DND-41 (cell line): ENCODE measurements at places on chromosomes 1 and 21.
A peak's percentile ranks its signal among the peaks of the same experiment; 100 is the strongest.

DNA sequence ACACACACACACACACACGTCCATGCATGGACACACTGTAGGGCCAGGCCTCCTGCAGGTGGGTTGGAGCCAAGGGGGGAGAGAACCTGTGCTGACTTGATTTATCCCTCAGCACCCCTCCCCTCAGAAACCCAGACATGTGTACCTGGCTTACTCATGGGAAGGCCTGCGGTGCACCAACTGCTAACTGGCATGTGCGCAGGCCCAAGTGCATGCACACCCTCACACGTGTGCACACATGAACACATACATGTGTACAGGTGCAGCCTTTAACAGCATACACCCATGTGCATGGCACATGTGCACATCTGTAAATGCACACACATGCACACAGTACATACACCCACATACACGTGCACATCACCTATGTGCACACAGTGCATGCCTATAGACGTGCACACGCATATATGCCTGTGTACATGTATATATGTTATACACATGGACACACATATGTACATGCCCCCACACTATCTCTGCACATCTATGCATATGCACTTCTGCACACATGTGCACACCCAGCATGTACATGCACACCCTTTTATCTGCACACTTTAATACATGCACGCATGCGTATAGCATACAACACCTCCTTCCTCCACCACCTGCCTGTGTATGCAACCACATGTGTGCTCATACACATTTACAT lies 67.5 kb downstream of the TRIM11 start:
- DNase-seq: no peak

- peak; percentile 58 for DNase-seq
These were observed 517 bp upstream of the H3-3A start for GRCh38 chr1:226061841-226062557.

DNA sequence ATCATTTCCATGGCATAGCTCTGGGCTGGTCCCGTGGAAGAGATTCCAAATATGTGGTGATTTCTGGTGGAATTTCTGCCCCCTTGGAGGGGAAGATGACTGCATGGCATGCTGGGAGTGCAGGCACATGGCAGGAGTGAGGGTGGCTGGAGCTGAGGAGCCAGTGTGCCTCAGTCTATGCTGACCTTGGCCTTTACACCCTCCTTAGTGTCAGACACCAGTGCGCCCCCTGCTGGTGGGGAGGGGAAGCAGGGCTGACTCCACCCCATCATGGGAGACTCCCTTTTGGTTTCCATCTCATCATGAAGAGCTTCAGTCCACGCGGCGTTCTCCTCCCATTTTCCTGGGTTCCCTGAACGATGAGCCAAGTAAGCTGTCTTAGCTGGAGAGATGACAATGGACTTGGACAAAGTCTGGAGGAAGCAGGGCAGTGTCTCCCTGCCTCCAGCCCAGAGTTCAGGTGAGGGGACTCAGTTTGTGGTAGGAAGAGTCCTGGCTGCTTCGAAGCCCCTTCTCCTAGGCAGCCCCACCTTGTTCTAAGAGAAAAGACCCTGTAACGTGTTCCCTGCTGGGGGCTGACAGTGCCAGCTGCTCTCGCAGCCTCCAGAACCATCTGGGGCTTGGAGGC lies 10.3 kb downstream of the ALX3 start:
- peak; percentile 69 for DNase-seq

DNA sequence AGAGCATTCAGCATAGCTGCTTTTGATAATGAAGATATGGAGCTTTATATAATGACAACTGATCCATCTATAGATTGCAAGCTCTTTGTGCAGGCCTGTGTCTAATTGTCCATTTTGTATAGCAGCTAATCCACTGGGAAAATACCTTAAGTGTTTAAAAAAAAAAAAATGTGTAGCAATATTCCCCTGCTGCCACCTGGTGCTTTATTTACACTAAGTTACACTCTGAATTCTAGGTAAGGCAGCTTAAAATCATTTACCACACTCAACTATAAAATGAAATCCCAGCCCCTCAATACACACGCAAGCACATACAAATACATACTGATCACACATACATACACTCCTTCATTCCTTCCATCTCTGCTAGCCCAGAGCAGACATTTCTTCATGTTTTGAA lies 49.1 kb upstream of the BCL9 start:
- DNase-seq: no peak

- DNase-seq: no peak
These were observed 618.3 kb downstream of the SMYD3 start for GRCh38 chr1:245888809-245889208.

DNA sequence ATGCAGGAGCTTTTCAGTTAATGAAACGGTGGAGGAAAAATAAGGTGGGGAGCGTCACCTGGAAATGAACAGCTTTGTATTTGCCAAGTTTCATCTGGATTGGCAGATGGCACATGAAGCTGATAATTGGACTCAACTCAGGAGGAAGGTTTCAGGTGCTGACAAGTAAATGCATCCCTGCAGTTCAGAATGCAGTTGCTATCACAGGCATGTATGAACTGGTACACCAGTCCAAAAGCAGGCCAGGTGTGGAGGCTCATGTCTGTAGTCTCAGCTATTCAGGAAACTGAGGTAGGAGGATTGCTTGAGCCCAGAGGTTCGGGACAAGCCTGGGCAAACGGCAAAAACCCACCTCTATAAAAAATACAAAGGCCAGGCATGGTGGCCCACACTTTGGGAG lies 15.5 kb downstream of the DEGS1 start:
- DNase-seq: no peak

DNA sequence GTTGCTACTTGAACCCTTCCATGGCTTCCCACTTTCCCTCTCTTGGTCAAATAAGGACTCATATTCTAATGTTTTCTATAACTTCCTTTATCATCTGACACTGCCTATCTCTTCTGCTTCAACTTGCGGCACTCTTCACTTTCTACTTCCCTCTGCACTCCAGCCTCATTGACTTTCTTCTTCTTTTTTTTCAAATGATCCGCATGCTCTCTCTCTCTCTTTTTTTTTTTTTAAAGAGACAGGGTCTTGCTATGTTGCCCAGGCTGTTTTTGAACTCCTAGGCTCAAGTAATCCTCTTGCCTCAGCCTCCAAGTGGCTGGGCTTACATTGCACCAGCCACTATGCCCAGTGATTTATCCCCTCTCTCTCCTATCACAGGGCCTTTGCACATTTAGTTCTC lies 7.3 kb upstream of the IL10 start:
- DNase-seq: no peak
